ENCODE measurements at places on chromosomes 16 and 17.

GRCh38 chr17:44022246-44022645 is 7.5 kb upstream of the TMEM101 start:
- no peak for DNase-seq

- DNase-seq: no peak
Measured at GRCh38 chr17:46180892-46181274, 12.3 kb downstream of the KANSL1 start.

DNA sequence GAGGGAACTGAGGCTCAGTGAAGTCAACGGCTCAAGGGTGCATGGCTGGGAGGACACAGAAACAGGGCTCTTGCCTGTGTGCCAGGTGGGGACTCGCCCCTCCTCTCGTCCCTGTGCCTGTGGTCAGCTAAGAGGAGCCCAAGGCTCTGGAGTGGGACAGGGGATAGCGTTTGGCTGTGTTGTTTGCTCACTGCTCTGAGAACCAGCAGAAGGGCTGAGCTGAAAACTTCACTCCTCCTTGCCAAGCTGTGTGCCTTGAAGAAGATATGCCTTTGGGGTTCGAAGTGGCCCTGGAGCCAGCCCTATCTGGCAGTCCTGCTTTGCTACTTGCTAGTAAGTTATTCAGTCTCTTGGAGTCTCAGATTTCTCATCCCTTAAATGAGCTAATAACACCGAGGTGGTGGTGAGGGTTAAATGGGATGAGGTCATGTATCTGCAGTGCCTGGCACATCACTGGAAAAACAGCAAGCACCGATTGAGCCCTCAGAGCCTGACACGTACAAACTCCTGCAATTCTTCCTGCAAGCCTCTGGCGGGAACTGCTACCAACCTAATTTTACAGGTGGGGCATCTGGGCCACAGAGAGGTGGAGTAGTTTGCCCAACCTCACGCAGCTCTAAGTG is 17.7 kb downstream of the FOXL1 start:
- DNase-seq: peak; percentile 56

GRCh38 chr17:5683241-5683640 is 98.9 kb upstream of the NLRP1 start:
- DNase-seq: no peak

- DNase-seq: peak; percentile 43
Measured at GRCh38 chr17:62572888-62573401, 54.5 kb upstream of the MRC2 start.

GRCh38 chr17:42389899-42390298 is 1.7 kb upstream of the STAT3 start:
- DNase-seq: no peak

- DNase-seq: peak; percentile 36
Measured at GRCh38 chr16:12538667-12539091, 265.0 kb downstream of the CPPED1 start.

DNA sequence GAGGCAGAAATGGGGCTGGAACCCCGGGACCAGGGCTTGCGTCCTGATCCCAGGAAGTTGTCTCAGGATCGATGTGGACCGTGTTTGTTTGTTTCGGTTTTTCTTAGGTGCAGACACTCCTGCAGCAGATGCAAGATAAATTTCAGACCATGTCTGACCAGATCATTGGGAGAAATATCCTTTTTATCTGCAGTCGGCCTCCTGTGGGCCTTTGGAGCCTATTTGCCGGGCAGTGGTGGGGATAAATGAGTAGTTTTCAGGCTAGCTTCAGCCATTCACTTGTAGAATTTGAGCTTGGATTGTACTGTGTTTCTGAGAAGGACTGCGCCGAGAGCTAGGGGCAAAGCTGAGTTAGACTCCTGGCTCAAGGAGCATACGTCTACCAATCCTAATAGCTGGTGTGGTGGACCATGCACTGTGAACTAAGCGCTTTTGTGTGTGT is 816 bp downstream of the HSBP1 start:
- no peak for DNase-seq

- DNase-seq: no peak
Measured at GRCh38 chr17:28665994-28666393, 4.0 kb downstream of the SUPT6H start.

DNA sequence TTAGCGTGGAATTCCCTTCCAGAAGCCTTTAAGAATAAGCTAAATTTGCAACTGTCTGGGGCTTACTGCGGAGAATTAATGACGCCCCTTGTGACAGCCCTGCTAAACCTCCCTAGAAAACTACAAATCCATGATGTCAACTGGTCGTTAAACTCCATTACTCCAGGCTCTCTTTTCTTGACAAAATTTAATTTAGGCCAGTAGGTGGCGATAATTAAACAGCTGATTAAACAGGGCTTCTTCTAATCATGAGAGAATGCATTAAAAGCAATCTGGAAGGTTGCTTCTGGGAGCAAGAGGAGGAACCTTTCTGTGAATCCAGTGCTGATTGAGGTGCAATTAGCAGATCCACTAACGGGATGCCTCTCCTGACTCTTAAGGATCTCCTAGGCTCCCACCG is 8.1 kb upstream of the NLRP1 start:
- peak; percentile 44 for DNase-seq

DNA sequence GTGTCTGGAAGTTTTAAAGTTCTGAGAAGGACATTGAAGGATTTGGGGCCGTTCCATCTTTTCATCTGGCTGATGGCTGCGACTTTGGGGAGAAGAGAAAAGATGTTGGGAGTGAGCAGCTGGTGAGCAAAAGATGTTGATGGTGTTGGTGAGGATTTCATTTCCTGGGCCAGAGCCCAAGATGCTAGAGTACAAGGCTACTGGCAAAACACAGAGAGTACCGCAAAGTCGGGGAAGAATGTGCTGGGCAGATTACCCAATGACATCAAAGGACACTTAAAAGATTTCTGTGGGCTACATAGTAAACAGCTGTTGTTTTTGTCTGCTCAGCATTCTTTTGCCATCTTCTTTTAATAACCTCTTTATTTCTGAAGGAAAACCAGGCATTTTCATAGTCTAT is 49.4 kb upstream of the GAS7 start:
- DNase-seq: peak; percentile 54

- DNase-seq: no peak
Measured at GRCh38 chr16:65655802-65656201, 533.9 kb upstream of the CDH11 start.

DNA sequence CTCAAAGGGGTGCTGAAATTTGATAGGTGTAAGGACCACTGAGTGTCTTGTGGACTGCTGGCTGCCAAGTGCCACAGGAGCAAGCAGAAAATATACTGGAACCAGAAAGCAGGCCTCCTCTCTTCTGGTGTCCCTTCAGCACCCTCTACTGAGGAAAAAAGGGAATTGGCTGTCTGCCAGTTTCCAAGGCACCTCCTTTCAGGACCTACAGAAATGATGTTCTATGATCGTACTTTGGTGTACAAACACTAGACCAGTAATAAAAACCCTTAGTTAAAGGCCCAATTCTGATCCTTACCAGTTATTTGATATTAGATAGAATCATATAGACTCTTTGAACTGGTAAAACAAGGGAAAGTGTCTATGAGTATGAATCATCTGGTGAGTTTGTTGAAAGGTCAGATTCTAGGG is 35.8 kb upstream of the BCAS3 start:
- DNase-seq: peak; percentile 81

- DNase-seq: peak; percentile 2
Measured at GRCh38 chr17:33233811-33234177, 59.3 kb downstream of the ASIC2 start.

- DNase-seq: no peak
Measured at GRCh38 chr17:29063992-29064391, 21.1 kb downstream of the PIPOX start.

DNA sequence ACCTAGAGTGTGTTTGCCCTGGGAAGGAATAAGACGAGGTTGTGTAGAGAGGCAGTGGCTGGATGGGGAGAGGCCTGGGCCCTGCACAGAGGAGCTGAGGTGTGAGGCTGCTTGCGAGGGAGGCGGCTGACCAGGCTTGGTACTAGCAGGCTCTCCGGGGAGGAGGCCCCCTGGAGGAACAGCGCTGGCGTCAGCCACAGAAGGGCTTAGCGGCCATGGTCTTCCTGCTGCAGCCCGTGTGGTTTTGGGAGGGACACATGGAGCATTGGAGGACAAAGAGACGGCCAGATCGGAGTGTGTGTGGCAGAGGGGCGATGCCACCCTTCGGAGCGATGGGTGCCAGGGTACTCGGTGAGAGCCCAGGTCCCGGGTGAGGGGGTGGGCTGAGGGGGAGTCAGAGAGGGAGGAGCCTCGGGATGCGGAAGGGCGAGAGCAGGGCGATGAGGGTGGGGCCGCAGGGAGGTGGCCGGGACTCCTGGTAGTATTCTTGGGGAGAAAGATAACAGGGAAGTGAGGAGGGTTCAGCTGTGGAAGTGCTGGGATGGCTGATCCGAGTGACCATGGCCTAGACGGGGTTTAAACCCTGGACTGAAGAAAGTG is 8.3 kb downstream of the BANP start:
- DNase-seq: no peak

GRCh38 chr17:79033741-79034501 is 10.0 kb downstream of the C1QTNF1 start:
- no peak for DNase-seq

Data from fibroblast of skin of right biceps (primary cell).